ENCODE measurements at places on chromosomes 3 and 15.

- no peak for DNase-seq
Observed at GRCh38 chr3:171129827-171130226, 103.3 kb upstream of the SLC2A2 start.

- peak; percentile 58 for DNase-seq
Observed at GRCh38 chr15:77633134-77633912, 611 bp upstream of the LINGO1 start.

GRCh38 chr15:70016511-70016994 lies 81.2 kb downstream of the TLE3 start:
- DNase-seq = no peak

- no peak for DNase-seq
Observed at GRCh38 chr3:89300981-89301380, 193.6 kb downstream of the EPHA3 start.

DNA sequence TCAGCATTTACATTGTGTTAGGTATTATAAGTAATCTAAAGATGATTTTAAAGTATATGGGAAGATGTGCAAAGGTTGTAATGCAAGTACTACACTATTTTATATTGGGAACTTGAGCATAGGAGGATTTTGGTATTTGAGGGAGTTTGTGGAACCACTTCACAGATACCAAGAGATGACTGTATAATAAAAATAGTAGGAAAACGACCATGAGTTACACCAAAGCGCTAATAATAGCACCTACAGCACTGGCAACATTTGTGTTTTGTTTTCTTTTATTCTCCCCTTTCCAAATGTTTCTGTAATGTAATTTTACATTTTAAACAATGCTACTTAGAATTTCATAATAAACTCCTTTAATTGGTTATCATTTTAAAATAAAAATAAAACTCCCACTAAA lies 10.5 kb downstream of the CNBP start:
- DNase-seq = no peak

DNA sequence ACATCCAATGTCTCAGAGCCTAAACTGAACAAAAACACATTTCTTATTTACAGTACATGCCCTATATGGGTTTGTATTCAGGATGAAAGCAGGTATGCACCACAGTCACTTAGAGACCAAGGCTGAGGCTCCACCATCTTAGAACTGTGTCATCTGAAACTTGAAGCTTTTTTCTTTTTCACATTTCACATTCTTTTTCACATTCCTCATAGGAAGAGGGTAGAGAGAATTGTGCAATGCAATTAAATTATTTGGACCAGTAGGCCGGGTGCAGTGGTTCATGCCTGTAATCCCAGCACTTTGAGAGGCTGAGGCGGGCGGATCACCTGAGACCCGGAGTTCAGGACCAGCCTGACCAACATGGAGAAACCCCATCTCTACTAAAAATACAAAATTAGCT lies 591.0 kb downstream of the MECOM start:
- no peak for DNase-seq

GRCh38 chr15:47184003-47184907 lies 533.0 kb upstream of the SEMA6D start:
- no peak for DNase-seq

DNA sequence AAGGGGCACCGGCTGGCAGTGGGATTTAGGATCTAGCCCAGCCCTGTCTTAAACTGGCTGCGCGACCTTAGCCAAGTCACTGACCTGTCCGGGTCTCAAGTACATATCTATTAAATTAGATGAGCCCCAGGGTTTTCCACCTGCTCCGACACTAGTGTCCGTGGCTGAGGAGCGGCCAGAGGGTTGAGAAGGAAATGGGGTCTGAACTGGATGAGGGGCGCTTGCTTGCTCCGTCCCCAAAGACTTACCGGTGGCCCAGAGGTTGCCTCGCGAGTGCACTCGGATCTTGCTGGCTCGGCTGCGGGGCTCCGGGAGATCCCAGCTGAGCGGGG lies 285 bp downstream of the NMB start:
- no peak for DNase-seq

- DNase-seq = no peak
Observed at GRCh38 chr3:186003610-186004009, 65.8 kb upstream of the TRA2B start.

Measured in SW 1271 (cell line).